WTC11 (cell line): ENCODE measurements at places on chromosomes 2 and 18. TPM values are rescaled to one million over a fixed set of nuclear protein-coding genes. Genes with fewer than 3 reads are reported as not detected.

- no peaks in the 10 kb centered on the region for H3K27me3 ChIP-seq
- no peak for DNase-seq
- no peak overlapping the region for H3K27ac ChIP-seq
- peaks cover 28% of the 10 kb centered on the region for H3K4me1 ChIP-seq
- no peak overlapping the region for H3K4me3 ChIP-seq
These were observed 158.4 kb downstream of the SH3RF3 start for GRCh38 chr2:109287413-109287812.

GRCh38 chr2:220310451-220310861, 683.0 kb downstream of the SLC4A3 start:
- H3K4me3 ChIP-seq = no peak overlapping the region
- H3K27ac ChIP-seq = no peak overlapping the region
- H3K36me3 ChIP-seq = no peaks in the 10 kb centered on the region

DNA sequence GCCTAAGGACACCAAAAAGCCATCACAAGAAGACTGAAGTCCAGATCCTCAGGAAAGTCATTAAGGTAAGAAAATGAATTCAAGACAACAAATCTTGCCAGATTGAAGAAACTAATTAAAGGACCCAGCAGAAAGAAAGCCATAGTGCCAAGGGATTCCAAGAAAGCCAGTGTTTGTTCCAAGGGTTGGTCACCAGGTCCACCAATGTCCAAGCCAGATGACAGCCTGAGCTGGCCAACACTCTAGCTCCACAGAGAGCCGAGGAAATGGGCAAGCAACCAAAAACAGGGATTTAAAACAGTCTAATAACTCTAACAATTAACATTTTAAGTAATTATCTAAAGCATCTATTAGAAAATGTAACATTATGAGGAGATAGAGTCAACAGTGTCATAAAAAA, 49.2 kb downstream of the DNER start:
- H3K27ac ChIP-seq = no peak overlapping the region
- no peaks in the 10 kb centered on the region for H3K4me1 ChIP-seq
- H3K4me3 ChIP-seq = no peak overlapping the region
- H3K36me3 ChIP-seq = no peaks in the 10 kb centered on the region
- DNase-seq = no peak

- DNase-seq = no peak
- H3K4me1 ChIP-seq = peaks cover 30% of the 10 kb centered on the region
- no peak overlapping the region for H3K27ac ChIP-seq
- no peaks in the 10 kb centered on the region for H3K36me3 ChIP-seq
These were observed 269.2 kb downstream of the NYAP2 start for GRCh38 chr2:225668606-225669266.

GRCh38 chr2:181231151-181231550, 226.0 kb upstream of the ITGA4 start:
- no peaks in the 10 kb centered on the region for H3K27me3 ChIP-seq
- H3K27ac ChIP-seq = no peak overlapping the region
- no peak overlapping the region for H3K4me3 ChIP-seq
- no peak for DNase-seq

DNA sequence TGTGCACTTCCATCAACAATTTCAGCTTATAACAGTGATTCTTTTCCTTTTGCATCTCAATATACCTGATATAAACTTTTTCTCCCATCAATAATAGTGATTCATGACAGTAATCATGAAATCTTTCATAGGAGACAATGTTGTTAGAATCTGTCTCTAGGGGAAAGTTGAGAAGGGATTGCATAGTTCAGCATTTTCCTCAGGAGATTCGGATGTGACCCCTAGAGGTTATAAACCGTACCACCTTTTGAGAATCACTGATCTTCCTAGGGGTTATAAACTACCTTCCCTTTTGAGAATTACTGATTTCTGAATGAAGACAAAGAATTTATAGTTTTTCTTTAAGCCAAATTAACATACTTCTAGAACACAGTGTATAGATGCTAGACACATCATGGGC, 53.0 kb upstream of the GALNT3 start:
- no peak overlapping the region for H3K4me3 ChIP-seq
- H3K27me3 ChIP-seq = no peaks in the 10 kb centered on the region
- H3K36me3 ChIP-seq = peaks cover 13% of the 10 kb centered on the region

- no peaks in the 10 kb centered on the region for H3K27me3 ChIP-seq
- H3K4me1 ChIP-seq = no peaks in the 10 kb centered on the region
- H3K27ac ChIP-seq = no peak overlapping the region
These were observed 524.7 kb upstream of the CNTNAP5 start for GRCh38 chr2:123500346-123500745.

DNA sequence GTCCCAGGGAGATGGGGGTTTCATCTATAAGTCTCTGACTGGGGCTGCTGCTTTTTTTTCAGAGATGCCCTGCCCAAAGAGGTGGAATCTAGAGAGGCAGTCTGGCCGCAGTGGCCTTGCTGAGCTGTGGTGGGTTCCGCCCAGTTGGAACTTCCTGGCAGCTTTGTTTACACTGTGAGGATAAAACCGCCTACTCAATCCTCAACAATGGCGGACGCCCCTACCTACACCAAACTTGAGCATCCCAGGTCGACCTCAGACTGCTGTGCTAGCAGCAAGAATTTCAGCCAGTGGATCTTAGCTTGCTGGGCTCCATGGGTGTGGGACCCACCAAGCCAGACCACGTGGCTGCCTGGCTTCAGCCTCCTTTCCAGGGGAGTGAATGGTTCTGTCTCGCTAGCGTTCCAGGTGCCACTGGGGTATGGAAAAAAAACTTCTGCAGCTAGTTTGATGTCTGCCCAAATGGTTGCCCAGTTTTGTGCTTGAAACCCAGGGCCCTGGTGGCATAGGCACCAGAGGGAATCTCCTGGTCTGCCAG, 152.6 kb upstream of the CYP26B1 start:
- H3K4me1 ChIP-seq = no peaks in the 10 kb centered on the region
- no peaks in the 10 kb centered on the region for H3K27me3 ChIP-seq
- no peak for DNase-seq
- no peak overlapping the region for H3K27ac ChIP-seq
- H3K36me3 ChIP-seq = no peaks in the 10 kb centered on the region; the same call in 1 of the 2 replicates

- DNase-seq = no peak
- H3K27ac ChIP-seq = no peak overlapping the region
- no peaks in the 10 kb centered on the region for H3K27me3 ChIP-seq
- H3K4me3 ChIP-seq = no peak overlapping the region
- peaks cover 12% of the 10 kb centered on the region for H3K36me3 ChIP-seq
- 0 out of 2 replicates have a peak, but pooled peaks cover under 1% of the 10 kb centered on the region for H3K4me1 ChIP-seq
These were observed 424.3 kb downstream of the DCC start for GRCh38 chr18:52764316-52764715.

DNA sequence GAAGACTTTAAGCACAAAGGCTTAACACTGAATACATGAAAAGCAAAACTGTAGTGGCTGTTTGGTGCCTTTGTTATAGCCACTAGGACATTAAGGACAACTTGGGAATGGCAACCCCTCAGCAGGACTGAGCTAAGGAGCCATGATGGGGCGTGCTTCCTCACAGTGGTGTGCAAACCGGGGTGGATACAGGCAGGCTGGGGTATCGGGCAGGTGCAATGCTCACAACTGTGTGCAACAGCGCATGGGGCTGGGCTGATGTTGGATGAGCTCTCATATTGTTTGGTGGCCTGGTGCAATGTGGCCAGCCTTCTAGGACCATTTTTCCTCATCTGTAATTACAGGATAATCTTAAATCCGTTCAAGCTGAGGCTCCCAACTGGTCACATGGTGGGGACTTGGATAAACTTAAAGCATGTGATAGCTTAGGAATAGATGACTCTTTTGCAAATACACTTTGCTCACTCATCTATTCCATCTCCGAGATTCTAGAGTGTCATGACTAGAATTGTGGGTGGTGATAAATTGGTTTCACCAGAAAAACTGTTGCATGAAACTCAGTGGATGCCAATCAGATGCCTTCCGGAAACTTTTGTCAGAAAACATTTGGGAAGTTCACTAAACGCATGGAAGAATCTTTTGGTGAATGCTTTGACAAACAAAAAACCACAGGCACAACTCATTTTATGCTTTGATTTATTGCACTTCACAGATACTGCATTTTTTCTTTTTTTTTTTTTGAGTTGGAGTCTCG, 116.5 kb downstream of the PXDN start:
- H3K4me1 ChIP-seq = peaks cover 48% of the 10 kb centered on the region
- DNase-seq = no peak

DNA sequence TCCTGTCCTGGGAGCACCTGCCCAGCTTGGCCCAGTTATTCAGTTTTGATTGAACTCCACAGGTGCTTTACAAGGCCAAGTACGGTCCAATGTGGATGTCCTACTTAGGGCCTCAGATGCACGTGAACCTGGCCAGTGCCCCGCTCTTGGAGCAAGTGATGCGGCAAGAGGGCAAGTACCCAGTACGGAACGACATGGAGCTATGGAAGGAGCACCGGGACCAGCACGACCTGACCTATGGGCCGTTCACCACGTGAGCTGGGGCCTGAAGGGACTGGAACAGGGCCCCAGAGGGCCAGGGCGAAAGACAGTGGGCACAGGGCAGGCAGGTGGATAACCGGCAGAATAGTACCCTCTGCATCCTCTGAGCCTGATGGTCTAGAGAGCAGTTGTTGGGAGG, 22.1 kb downstream of the PRKAG3 start:
- peaks cover 8% of the 10 kb centered on the region for H3K36me3 ChIP-seq
- H3K4me3 ChIP-seq = no peak overlapping the region
- DNase-seq = no peak
- H3K27me3 ChIP-seq = no peaks in the 10 kb centered on the region
- no peak overlapping the region for H3K27ac ChIP-seq

- H3K27ac ChIP-seq = no peak overlapping the region
- no peaks in the 10 kb centered on the region for H3K4me1 ChIP-seq
- no peaks in the 10 kb centered on the region for H3K36me3 ChIP-seq
- H3K4me3 ChIP-seq = no peak overlapping the region
- H3K27me3 ChIP-seq = peaks cover 22% of the 10 kb centered on the region
- DNase-seq = no peak
These were observed 42.9 kb upstream of the KLHL29 start for GRCh38 chr2:23342075-23342474.

- peak; percentile 72 for DNase-seq
- H3K4me3 ChIP-seq = peak within 1 kb of the TSS; percentile 76
- H3K27me3 ChIP-seq = peaks cover 96% of the 10 kb centered on the region
- no peak within 1 kb of the TSS for H3K27ac ChIP-seq
- H3K4me1 ChIP-seq = peaks cover 38% of the 10 kb centered on the region
These were observed at the start of gene GDF7 for GRCh38 chr2:20666304-20667150. TSS of gene GDF7 (plus strand) at chr2:20667144. CDS start at chr2:20667240, 96 bp downstream.

- peaks cover 2% of the 10 kb centered on the region; the same call in 1 of the 2 replicates for H3K27me3 ChIP-seq
- H3K4me3 ChIP-seq = no peak overlapping the region
- peaks cover 12% of the 10 kb centered on the region for H3K4me1 ChIP-seq
- H3K27ac ChIP-seq = no peak overlapping the region
These were observed 184.1 kb downstream of the MTCL1 start for GRCh38 chr18:8889489-8889888.

DNA sequence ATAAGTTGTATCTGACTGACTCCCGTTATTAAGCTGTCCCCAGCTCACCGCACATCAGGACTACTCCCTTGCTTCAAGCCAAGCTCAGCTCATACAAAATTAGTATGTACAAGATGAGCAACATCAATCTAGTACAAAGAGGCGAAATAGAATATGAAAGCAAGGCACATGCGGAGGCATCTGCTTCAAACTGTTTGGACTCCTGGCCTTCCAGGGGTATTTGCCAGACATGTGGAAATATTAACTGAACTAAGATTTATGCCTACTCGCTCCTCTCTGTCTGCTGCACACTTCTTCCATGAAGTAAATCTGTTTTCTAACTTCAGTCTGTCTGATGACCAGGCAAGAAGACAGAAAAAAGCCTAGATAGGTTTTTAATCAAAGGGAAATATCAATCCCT, 499.8 kb downstream of the PID1 start:
- H3K27ac ChIP-seq = no peak overlapping the region; the same call in 1 of the 2 replicates
- H3K36me3 ChIP-seq = no peaks in the 10 kb centered on the region
- no peak for DNase-seq
- H3K27me3 ChIP-seq = no peaks in the 10 kb centered on the region
- H3K4me3 ChIP-seq = no peak overlapping the region

GRCh38 chr2:46824611-46825010, 91.0 kb downstream of the MCFD2 start:
- no peaks in the 10 kb centered on the region for H3K36me3 ChIP-seq
- peaks cover 7% of the 10 kb centered on the region for H3K4me1 ChIP-seq
- no peak overlapping the region for H3K27ac ChIP-seq
- no peak overlapping the region for H3K4me3 ChIP-seq

GRCh38 chr2:168710754-168711467, 91.5 kb upstream of the NOSTRIN start:
- DNase-seq = no peak
- no peak overlapping the region for H3K27ac ChIP-seq
- no peaks in the 10 kb centered on the region for H3K27me3 ChIP-seq
- no peak overlapping the region for H3K4me3 ChIP-seq

GRCh38 chr2:168256448-168256847, 9.1 kb upstream of the STK39 start:
- H3K27me3 ChIP-seq = peaks cover 6% of the 10 kb centered on the region; the same call in 1 of the 2 replicates
- no peak overlapping the region for H3K27ac ChIP-seq
- no peak overlapping the region for H3K4me3 ChIP-seq

DNA sequence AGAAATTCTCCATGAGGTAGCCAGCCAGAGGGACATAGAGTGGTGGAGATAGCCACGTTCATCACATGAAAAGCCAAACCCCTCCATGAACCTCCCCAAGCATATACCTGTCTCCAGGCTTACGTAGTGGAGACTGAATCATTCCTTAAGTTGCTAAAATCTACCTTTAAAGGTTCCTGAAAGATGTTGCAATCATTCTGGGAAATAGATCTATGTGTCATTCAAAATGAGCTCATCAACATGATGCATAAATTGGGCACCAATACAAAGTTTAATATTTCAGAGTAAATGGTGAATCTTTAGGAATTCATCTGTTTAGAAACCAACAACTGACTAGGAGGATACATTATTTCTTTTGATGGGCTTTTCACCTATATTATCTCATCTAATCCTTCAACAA, 362.6 kb upstream of the ID2 start:
- H3K4me1 ChIP-seq = peaks cover 21% of the 10 kb centered on the region
- no peak for DNase-seq

GRCh38 chr2:129050101-129050500, 731.4 kb upstream of the HS6ST1 start:
- H3K4me1 ChIP-seq = no peaks in the 10 kb centered on the region; the same call in 1 of the 2 replicates
- H3K36me3 ChIP-seq = peaks cover 14% of the 10 kb centered on the region
- DNase-seq = no peak
- H3K4me3 ChIP-seq = no peak overlapping the region

The MAP3K19 gene
- total RNA-seq = not detected in 3 replicates

The RAMP1 gene
- 0.62 to 1.2 TPM (median 1.0 TPM) in 3 replicates for total RNA-seq

The IGFBP5 gene
- total RNA-seq = 5.3 to 12.5 TPM (median 6.4 TPM) in 3 replicates

The DYSF gene
- 14.8 to 15.5 TPM (median 15.0 TPM) in 3 replicates for total RNA-seq

The STARD6 gene
- total RNA-seq = 0.23 TPM in 1 of 3 replicates, not detected in the others

The TSPYL6 gene
- total RNA-seq = not detected in 3 replicates

The GAREM2 gene
- 17.4 to 18.9 TPM (median 17.6 TPM) in 3 replicates for total RNA-seq

The EMILIN1 gene
- 3.0 to 4.0 TPM (median 3.5 TPM) in 3 replicates for total RNA-seq

The SAG gene
- total RNA-seq = 0.14 TPM in 1 of 3 replicates, not detected in the others

The OSR1 gene
- 0.22 to 0.55 TPM (median 0.27 TPM) in 3 replicates for total RNA-seq

The HAAO gene
- 8.0 to 9.8 TPM (median 8.4 TPM) in 3 replicates for total RNA-seq

The DARS1 gene
- 80.9 to 95.5 TPM (median 91.7 TPM) in 3 replicates for total RNA-seq

The MORN2 gene
- 5.9 to 8.0 TPM (median 7.4 TPM) in 3 replicates for total RNA-seq

The ATAD2B gene
- total RNA-seq = 18.3 to 21.5 TPM (median 18.4 TPM) in 3 replicates

The UGT1A10 gene
- total RNA-seq = 0.11 to 0.18 TPM in 2 of 3 replicates, not detected in the other

The OSBPL6 gene
- total RNA-seq = 7.4 to 9.2 TPM (median 8.3 TPM) in 3 replicates

The TEKT4 gene
- total RNA-seq = 0.18 TPM in 1 of 3 replicates, not detected in the others

The ITPRID2 gene
- 12.4 to 19.4 TPM (median 17.2 TPM) in 3 replicates for total RNA-seq
